ENCODE measurements at places on chromosomes 5 and 9.

DNA sequence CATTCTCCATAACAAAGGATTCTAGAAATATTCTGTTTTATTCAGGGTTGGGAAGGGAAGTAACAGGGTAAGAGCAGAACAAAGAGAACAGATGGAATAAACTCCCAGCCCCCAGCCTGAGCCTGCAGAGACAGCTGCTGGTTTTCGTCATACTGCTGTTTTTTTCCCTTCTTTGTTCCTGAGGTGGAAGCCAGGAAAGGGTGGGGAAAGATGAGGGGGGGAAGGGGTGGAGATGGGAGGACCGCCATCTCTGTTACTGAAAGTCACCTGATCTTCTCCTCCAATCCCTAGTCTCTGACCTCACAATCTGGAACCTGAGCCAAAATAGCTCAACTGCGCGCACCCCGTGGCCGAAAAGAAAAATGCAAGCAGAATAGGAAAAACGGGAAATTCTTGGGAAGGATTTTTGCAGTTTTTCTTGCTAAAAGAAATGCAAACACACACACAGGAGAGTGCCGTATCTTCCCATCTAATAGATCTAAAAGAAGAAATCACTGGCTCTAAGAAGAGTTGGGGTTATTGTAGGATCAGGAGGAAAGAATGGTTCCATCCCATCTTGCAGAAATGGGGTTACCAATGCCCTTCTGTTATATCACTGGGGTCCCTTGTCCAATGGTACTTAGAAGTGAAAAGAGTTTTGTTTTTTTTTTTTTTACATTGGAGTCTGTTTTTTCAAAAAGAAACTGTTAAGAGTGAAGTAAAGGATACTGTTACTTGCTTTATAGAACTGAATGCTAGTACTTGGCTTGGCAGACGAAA, 57.9 kb downstream of the DIAPH1 start:
- no peak for DNase-seq

DNA sequence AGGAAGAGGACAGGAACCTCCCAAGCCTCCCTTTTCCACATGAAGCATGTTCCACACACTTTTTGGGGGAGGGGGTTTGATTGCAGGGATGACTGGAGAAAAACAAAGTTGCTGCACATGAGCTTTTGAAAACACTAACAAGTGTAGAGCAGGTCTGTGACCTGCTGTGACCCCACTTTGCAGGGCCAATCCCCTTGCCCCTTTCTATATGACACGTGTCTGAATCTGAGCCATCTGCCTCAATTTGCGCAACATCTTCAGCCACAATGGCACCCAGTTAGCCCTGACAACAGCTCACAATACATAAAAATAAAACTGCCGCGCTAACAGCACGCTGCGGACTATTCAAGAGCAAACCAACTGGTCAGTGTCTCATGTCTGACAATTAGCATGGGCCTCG, 227.8 kb upstream of the TBCA start:
- no peak for DNase-seq

DNA sequence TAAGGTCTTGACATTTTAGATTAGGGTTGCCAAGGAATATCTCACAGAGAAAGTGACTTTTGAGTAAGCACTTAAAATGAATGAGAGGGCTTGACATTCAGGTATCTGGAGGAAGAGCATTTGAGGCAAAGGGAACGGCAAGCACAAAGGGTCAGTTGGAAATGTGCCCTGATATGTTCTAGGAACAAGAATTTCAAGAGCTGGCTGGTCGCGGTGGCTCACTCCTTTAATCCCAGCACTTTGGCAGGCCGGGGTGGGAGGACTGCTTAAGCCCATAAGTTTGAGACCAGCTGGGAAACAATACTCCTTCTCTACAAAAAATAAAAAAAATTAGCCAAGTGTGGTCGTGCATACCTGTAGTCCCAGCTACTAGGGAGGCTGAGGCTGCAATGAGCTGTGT, 16.5 kb downstream of the KIAA1958 start:
- no peak for DNase-seq

DNA sequence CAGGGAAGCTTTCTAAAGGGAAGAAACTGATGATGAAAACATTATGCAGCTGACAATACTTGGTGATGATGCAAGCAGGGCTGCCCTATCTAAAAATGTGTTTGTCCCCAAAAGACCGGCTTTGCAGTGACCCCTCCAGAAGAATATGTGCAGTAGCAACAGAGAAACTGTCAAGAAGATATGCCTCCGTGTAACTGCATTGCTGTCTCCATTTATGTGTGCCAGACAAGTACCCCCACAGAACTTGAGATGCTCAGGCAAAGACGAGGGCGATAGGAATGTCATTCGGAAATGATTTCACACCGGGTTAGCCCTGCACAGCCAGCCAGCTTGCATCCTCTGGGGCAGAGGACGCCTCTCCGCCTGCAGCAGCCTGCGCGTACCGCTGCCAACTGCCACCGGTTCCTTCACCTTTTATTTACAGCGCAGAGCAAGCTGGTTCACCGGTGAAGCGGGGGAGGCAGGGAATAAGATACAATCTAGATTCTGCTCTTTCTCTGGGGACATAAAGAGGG, 2.0 kb downstream of the GABBR2 start:
- no peak for DNase-seq

GRCh38 chr5:17463653-17464052, 34.4 kb upstream of the TAF11L2 start:
- no peak for DNase-seq

- no peak for DNase-seq
Observed at GRCh38 chr9:18463991-18464390, 10.0 kb upstream of the ADAMTSL1 start.

GRCh38 chr9:91720751-91721705, 229.0 kb downstream of the ROR2 start:
- no peak for DNase-seq

DNA sequence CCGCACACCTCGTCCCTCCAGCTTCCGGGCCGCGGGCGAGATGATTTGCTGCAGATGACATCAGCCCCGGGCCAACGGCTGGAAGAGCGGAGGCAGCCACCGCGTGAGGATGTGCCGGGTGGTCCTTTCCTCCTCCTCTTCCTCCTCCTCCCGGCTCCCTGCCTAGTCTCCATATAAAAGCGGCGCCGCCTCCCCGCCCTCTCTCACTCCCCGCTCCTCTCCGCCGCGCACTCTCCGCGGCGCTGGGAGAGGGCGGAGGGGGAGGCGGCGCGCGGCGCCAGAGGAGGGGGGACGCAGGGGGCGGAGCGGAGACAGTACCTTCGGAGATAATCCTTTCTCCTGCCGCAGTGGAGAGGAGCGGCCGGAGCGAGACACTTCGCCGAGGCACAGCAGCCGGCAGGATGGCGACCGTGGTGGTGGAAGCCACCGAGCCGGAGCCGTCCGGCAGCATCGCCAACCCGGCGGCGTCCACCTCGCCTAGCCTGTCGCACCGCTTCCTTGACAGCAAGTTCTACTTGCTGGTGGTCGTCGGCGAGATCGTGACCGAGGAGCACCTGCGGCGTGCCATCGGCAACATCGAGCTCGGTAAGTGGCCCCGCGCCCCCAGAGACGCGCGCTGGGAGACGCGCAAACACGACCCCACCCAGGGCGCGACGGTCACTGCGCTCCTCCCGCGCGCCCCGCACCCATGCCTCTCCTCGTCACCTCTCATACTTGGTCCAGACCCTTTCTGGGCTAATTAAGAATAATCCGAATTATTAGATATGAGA, at the start of gene MAP1B:
Gene MAP1B, plus strand, starts transcription at position 345 of the 770 bp plus-strand sequence. Its CDS starts 57 bp downstream, at position 402.
- DNase-seq = no peak

DNA sequence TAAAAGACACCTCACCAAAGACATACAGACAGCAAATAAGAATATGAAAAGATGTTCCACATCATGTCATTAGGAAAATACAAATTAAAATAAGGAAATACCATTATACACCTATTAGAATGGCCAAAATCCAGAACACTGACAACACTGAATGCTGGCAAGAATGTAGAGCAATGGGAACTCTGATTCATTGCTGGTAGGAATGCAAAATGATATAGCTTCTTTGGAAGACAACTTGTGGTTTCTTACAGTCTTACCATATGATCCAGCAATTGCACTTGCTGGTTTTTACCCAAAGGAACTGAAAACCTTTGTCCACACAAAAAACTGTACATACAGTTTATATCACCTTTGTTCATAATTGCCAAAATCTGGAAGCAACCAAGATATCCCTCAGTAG, 6.5 kb downstream of the TMEM161B start:
- DNase-seq = no peak

DNA sequence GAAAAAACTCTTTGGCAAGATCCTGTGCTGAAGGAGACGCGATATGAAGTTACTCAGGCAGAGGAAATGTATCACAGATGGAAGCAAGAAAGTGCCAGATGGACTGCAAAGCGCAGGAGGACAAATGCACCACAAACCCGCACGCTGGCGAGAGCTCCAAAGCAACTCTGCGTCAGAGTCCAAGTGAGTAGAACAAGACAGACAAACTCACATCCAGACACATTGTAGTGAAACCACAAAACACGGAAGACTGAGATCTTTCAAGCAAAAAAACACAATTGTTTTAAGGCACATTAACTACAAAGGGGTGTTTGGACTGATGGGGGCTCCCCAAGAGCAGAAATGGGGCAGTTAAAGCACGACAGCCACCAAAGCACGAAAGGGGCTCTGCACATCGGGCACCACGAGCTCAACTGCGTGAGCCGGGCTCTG, 39.2 kb upstream of the NKD2 start:
- DNase-seq = no peak

DNA sequence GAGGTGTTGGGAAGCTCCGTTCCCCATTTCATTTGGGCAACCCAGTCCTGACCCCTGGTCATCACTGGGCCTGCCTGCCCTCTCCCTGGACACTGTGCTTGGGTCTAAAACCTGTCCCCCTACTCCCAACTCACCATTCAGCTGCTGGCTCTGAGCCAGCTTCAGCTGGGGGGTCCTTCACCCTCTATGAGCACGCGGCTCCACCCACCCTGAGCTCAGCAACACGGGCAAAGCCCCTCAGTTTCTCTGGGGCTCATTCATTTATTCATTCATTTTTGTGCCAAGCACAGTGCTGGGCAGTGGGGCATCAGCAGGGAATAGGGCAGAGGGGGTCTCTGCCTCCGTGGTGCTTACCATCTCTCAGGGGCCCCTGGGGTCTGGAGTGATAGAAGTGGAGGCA, 199.8 kb upstream of the MVB12B start:
- DNase-seq = no peak

DNA sequence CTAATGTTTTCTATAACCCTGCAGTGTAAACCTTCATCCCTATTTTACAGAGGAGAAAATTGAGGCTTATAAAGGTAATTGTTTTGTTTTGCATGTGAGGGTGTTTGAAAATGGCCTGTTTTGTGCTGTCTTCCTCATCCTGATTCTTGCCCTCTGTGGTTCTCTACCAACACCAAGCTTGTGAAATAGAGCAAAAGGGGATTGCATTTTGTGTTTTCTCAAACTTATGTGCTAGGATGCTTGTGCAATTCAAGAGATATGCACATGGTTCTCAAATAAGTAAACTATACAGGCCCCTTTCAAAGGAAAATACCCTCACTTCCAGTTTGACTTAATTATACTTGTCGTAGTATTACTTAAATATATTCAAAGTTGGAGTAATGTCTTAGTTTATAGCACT, 17.2 kb downstream of the PAM start:
- peak; percentile 29 for DNase-seq

- DNase-seq = no peak
Observed at GRCh38 chr5:111556501-111556900, 44.2 kb upstream of the STARD4 start.

GRCh38 chr9:33623658-33624586, 99.9 kb downstream of the ANKRD18B start:
- DNase-seq = no peak

DNA sequence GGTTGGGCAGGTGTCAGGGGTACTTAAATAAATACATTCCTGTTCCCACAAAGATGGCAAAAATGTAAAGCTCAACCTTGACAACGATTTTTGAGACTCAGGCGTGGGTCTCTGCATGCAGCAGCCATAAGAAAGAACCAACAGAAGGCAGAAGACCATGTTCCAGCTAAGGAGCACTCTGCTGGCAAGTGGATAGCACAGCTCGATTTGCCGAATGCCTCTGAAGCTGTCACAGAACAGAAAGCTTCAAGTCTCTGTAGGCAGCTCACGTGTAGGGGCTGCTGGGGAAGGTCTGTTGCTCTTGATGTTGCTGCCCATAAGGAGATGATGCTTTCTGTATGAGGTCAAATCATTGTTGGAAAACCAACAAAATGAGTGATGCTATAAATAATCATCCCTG, 119.6 kb upstream of the GRIN3A start:
- no peak for DNase-seq

GRCh38 chr9:131578731-131579504, 33.6 kb downstream of the PRRT1B start:
- peak; percentile 54 for DNase-seq

- no peak for DNase-seq
Observed at GRCh38 chr9:115183436-115183835, 65.5 kb upstream of the TNC start.

DNA sequence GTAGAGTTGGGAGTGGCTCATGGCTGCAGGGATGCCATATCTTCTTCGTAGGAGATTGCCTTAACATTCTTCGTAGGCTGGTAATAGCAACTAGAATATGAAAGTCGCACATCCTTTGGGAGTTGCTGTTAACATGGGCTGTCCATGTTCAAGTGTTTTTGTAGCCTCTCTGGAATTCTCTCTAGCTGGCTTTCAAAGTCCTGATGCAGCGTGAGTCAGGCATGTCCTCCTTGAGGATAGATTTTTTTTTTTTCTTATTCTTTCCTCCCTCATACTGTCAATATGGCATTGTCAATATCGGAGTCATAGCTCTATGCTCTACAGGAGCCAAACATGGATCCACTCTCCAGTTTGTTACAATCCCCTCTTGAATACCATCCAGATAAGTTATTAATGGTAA, 494.8 kb upstream of the WWC1 start:
- DNase-seq = no peak

DNA sequence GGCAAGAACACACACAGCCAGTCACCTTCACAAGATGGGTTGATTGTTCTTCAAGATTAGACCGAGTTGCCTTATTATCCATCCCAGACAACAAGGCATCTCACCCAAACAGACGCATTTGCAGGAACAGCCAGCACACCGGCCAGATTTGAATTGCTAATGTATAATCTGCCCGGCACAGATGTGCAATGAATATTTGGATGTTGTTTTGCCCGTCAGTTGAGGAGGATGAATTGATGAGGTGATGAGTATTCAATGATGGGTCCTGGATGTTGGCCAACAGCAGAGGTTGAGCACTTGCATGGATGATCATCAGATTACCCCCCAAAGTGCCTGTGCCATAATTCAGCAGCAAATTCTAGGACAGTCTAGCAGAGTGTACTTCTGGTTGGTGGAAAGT, 20.1 kb downstream of the ALG2 start:
- DNase-seq = no peak

- DNase-seq = no peak
Observed at GRCh38 chr9:107386396-107386795, 103.2 kb downstream of the KLF4 start.

GRCh38 chr9:112443200-112443599, 43.4 kb upstream of the KIAA1958 start:
- DNase-seq = peak; percentile 2

- DNase-seq = no peak
Observed at GRCh38 chr9:125255781-125256391, 5.7 kb upstream of the GAPVD1 start.
